Neuronal stem cell (in vitro differentiated cells): ENCODE measurements at places on chromosomes 13 and 19.
A peak's percentile ranks its signal among the peaks of the same experiment; 100 is the strongest.

DNA sequence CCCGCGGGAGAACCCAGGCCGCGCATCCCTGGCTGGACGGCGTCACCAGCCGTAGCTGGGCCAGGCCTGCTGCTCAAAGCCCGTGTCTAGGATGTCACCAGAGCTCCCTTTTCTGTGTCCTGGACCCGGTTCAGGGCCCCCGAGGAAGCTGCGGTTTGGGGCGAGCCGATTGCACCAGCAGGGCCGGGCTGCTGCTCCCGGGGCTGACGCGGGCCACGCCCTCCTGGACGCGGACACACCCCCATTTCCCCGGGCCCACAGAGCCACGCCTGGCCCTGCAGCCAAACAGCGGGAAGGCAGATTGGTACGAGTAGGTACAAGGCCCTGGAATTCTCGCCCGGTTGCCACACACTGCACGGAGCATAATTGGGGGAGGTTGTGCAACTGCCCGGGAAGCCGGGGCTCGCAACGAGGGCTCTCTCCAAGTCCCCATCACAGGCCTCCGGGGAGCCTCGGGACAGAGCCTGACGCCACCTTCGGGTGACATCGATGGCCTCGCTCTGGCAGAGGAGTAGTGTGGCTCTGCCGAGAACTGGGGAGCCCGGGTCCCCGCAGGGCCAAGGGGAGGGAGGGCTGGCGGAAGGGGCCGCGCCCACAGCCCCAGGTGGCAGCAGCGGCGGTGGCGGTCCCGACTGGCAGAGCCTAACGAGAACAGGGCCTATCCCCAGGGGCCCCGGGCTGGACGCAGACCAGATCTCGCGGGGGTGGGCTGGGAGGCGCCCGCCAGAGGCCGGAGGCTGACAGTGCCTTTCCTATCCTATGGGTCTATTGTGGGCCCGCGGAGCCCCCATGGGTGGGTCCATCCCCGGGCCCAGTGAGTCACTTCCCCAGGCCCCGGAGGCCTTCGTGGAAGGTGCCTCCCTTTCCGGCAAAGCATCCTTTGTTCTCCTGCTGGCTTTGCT is 23.5 kb downstream of the KCTD15 start:
- DNase-seq = peak; percentile 61

DNA sequence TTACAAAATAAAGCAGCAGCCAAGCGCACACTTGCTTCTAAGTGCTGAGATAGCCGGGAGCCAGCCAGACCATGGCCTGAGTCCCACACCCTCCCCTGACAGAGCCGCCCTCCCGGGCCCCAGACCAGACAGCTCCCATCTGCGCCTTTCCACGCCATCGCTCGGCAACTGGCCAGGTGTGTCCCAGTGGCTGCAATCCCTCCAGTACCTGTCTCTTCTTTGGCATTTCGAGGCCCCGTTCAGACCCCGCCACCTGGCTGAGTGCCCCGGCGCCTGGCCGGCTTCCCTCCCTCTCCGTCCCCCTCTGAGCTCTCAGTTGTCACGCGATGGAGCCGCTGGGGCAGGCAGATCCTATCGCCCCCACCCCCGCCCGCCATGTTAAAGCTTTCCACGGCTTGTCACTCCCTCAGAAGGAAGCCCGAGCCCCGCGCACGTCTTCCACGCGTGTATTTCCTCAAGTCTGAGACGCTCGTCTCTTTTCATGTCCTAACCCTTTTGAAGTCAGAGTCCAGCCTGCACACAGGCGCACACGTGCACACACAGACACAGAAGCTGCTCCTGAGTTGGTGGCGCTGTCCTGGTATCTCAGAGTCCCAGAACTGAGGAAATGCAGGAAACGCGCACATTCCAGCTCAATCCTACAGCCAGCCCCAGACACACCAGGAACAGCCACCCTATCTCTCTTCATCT is 7.9 kb downstream of the MLLT1 start:
- DNase-seq = no peak

DNA sequence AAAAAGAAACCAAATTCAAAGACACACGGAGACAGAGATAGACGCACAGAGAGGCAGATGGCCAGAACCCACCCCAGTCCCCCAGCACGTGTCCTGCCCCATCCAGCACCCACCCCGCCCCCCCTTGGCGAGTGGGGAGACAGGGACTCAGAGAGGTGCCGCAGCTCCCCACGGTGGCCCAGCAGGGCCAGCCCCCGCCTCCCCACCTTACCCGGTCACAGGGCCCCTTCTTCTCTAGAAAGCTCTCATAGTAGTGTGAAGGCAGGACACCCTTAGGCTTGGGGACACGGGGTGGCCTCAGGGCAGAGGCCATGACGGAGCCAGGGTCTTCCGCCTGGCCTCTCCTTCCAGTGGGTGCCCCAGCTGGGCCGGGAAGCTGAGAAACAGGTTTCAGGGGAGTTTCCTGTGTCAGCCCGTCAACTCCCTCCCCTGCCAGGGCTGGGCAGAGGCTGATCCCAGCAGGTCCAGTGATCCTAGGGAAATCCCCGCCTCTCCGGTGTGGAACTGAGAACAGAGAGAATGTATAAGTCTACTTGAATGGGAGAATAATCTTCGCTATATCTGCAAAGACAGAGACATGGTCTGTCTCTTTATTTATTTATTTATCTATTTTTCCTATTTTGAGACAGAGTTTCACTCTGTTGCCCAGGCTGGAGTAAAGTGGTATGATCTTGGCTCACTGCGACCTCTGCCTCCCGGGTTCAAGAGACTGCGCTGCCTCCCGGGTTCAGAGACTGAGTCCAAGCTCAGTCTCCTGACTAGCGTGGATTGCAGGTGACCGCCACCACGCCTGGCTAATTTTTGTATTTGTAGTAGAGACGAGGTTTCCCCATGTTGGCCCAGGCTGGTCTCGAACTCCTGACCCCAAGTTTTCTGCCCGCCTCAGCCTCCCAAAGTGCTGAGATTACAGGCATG is at the start of gene STAP2:
Gene STAP2, minus strand, starts transcription at position 387 of the 915 bp plus-strand sequence. Its CDS starts 74 bp downstream, at position 313.
- DNase-seq = no peak

DNA sequence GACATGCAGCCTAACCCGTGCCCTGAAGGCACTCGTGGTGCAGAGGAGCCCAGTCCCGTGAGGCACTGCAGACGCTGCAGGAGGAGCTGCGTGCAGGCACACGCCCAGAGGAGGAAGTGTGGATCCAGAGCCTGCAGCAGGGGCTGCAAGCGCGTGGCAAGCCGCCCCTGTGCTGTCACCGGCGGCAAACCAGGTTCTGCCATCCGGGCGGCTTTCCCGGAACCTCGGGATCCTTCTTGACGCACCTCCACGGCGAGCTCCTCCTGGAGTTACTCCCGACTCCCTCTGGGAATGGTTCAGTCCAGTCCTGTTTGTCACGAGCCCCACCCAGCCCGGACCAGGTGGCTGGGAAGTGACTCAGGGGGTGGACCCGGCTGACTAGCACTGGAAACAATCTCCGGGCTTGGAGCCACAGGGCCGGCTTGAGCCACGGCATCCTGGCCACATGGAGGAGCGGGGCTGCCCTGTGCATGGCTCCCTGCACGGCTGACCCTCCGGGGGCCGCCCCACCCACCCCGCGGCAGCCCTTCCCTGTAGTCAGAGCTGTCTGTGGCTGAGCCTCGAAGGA is 10.2 kb downstream of the DPP9 start:
- no peak for DNase-seq

GRCh38 chr13:40578055-40578454 is 88.4 kb downstream of the FOXO1 start:
- DNase-seq = no peak

DNA sequence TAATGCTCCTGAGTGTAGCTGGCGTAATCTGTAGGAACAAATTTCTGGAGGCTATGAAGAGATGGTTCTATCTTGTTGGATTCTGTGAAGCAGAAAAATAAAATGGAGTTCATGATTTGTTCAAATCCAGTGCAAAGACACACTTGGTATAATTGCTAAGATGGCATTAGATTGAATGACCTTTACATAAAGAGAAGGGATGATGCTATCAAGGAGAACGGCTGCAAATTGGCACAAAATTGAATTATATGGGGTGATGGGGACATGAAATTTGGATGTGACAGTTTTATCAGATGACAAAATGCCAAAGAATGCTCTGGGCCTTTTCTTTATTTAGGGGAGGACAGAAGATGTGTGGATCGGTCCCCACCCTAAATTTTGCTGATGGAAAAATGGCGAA is 4.0 kb downstream of the METTL21C start:
- no peak for DNase-seq
